ENCODE measurements at places on chromosomes 12 and 14. TPM values are rescaled to one million over a fixed set of nuclear protein-coding genes. Genes with fewer than 3 reads are reported as not detected.

The GLIPR1 gene
- total RNA-seq: 98.8 TPM

The BRF1 gene
- 47.2 TPM for total RNA-seq

The FAM90A1 gene
- total RNA-seq: not detected

The ERH gene
- total RNA-seq: 273 TPM

The MYF5 gene
- total RNA-seq: not detected

The LBHD2 gene
- not detected for total RNA-seq

The HOXC11 gene
- total RNA-seq: not detected

The LUM gene
- 1.9 TPM for total RNA-seq

The L2HGDH gene
- total RNA-seq: 5.3 TPM

The ARHGEF25 gene
- 7.4 TPM for total RNA-seq

The GARIN6 gene
- total RNA-seq: not detected

The VASH1 gene
- total RNA-seq: 246 TPM

The KITLG gene
- 46.4 TPM for total RNA-seq

The NKX2-1 gene
- total RNA-seq: not detected

The ZNF641 gene
- 5.0 TPM for total RNA-seq

The TMEM132D gene
- total RNA-seq: not detected

The STXBP6 gene
- total RNA-seq: not detected

Data from endothelial cell of umbilical vein (primary cell).